ENCODE measurements at places on chromosomes 16 and 17.

GRCh38 chr17:45382226-45382625 is 50.4 kb downstream of the ARHGAP27 start:
- no peak for DNase-seq

DNA sequence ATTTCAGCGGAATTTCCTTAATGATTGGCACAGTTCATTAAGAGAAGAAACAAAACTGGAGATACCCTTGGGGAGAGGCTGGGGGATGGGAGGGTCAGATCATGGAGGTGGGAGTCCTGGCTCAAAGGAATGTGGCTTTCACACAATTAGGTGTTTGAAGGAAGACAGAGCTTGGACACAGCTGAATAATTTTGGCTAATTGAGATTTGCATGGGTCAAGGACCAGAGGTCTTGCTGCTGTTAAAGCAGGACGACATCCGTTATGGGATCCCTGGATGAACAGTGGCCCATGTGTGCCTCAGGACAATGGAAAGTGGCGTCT is 160.3 kb downstream of the HS3ST3B1 start:
- no peak for DNase-seq

DNA sequence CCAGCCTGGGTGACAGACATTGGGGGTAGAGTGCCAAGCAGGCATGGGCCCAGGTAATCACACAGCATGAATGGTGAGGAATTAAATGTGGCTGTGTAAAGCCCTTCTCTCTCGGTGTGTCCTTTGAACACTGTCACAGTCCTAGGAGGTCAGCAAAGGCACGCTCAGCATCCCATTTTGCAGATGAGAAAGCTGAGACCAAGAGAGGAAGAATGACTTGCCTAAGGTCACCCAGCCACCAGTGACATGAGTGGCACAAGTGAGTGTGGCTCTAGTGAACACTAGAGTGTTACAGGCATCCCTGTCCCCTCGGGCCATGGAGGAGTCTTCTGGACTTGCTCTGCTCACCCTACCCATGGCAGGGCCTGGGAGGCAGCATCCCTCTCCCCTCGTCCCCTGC is 10.7 kb downstream of the CTF1 start:
- DNase-seq, result no peak

- peak; percentile 75 for DNase-seq
Measured at GRCh38 chr16:89696670-89697128, 4.8 kb downstream of the SPATA2L start.

- DNase-seq, result no peak
Measured at GRCh38 chr17:4490637-4491061, 8.0 kb upstream of the SPNS2 start.

- no peak for DNase-seq
Measured at GRCh38 chr16:4244254-4245076, 2.6 kb upstream of the SRL start.

DNA sequence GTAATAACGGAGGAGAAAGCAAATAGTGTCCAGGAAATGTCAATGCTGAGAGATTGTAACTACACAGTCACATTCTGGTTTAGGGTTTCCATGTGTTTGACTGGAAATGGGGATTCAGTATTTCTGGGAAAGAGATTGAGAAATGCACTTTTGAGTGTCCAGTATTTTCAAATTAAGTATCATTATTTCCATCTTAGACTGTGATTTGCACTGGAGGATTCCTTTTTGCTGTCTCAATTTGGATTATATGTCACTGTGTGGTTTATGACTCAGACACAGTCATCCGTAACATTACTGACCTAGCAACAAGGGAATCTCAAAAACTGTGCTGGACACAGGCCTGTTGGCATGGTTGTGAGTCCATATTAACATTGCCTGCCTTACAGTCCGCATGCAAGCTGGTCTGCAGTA is 681.4 kb downstream of the CDH11 start:
- DNase-seq, result no peak

- no peak for DNase-seq
Measured at GRCh38 chr17:79715098-79715942, 15.4 kb upstream of the ENPP7 start.

DNA sequence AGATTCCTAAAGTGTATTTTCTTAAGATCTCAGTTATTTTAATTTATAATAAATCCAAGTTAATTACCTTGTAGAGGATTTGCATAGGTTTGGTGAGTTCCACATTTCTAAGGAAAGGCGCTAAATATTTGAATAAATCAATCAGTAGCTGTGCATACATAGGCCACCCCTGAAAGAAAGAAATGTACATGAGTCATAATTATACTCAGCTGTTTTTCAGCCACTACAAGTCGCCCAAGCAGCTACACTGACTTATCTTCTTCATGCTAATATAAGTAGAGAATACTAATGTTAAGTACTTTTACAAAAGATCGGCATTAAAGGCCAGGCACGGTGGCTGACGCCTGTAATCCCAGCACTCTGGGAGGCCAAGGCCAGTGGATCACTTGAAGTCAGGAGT is 14.9 kb downstream of the SETD6 start:
- DNase-seq, result no peak

DNA sequence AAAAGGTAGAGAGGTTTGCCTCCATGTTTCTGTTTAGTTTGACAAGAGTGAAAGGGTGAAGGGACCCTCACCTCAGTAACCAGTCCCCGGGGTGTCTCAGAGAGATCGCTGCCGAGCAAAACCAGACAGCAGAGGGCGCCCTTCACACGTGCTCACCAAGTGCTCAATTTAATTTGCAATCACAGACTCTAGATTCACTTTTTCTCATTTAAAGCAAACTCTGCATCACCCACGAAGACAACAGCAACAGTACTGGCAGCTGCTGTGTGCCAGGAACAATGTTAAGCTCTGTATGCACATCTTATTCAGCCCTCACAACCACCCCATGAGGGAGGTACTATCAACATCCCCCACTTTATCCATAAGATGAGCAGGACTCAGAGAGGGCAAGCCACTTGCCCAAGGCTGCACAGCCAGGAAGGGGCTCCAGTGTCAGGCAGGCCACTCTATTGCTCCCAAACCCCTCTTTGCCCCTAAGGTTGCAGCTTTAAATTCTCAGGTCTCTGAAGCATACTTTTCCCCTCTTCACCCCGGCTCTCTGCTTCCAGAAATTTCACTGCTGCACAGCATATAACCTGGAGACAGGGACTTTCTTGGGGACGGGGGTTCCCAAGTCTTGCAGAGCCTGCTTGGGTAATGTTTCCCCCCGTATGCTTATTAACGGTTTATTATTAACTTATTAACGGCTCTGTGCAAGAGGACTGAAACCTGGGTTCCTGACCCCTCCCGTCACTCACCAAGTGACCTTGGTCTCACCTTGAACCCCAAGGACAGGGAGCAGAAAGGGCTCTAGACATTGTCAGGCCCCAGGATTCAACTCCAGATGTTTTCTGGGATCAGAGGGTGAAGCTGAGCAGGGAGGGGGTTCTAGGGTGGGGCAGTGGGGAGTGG is 70.9 kb downstream of the CNGB1 start:
- peak; percentile 79 for DNase-seq

- DNase-seq, result no peak
Measured at GRCh38 chr17:48439875-48440505, 10.0 kb upstream of the SKAP1 start.

- DNase-seq, result no peak
Measured at GRCh38 chr17:927611-928461, 51.7 kb downstream of the NXN start.

- DNase-seq, result no peak
Measured at GRCh38 chr17:42023524-42024349, 3.8 kb downstream of the NKIRAS2 start.

DNA sequence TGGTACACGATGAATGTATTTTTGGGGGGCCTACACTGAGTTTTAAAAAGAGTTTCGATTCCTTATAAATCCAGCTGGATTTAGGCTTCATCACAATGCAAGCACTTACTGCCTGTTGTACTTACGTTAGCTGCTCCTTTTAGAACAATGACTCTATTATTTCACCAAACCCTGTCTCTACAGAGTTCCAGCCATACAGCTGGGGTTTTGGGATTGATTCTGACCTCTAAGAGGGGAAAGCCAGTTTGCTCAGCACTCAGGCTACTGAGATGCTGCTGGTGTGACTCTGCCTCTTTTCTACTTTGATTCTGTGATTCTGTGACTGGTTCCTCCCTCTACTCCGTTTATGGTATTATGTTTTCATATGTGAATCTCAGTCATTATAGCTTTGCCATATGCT is 329.7 kb downstream of the ABCC12 start:
- no peak for DNase-seq

DNA sequence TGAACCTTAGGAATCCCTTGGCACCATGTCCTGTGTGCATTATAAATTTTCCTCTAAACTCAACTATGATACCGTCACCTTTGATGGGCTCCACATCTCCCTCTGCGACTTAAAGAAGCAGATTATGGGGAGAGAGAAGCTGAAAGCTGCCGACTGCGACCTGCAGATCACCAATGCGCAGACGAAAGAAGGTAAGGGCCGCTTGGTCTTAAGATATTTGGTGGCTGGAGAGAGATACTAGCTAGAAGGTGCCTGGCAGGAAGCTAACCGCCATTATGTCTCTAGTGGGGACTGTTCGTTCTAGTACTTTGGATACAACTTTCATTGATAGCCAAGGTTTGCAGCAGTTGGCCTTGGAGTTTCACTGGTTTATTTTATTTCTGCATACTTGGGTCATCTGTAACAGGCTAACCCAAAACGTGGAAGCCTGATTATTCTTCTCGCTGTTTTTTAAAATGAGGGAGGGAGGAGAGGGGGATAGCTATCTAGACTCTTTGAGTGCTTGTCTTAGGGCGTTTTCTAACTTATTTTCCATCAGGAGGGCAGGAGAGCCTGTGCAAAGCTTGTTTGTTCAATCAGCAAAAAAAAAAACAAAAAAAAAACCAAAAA is 1.3 kb downstream of the RBBP6 start:
- no peak for DNase-seq

- no peak for DNase-seq
Measured at GRCh38 chr17:49522357-49522890, 27.3 kb downstream of the NGFR start.

GRCh38 chr16:78705694-78706093 is 606.2 kb downstream of the WWOX start:
- DNase-seq, result peak; percentile 24

- DNase-seq, result no peak
Measured at GRCh38 chr16:55622930-55623561, 32.7 kb upstream of the SLC6A2 start.

GRCh38 chr17:75514299-75514918 is 928 bp downstream of the CASKIN2 start:
- DNase-seq, result no peak
